WTC11 (cell line): ENCODE measurements at places on chromosomes 2 and 18. TPM values are rescaled to one million over a fixed set of nuclear protein-coding genes. Genes with fewer than 3 reads are reported as not detected.

The NABP1 gene
- total RNA-seq, result 5.2 to 6.3 TPM (median 5.8 TPM) in 3 replicates

The STEAP3 gene
- total RNA-seq, result 20.5 to 24.0 TPM (median 21.4 TPM) in 3 replicates

The CPSF3 gene
- total RNA-seq, result 83.7 to 88.4 TPM (median 84.2 TPM) in 3 replicates

The ELOA2 gene
- total RNA-seq, result not detected in 3 replicates

- H3K27ac ChIP-seq, result no peak overlapping the region
- H3K4me3 ChIP-seq, result no peak overlapping the region
- H3K36me3 ChIP-seq, result no peaks in the 10 kb centered on the region; the same call in 1 of the 2 replicates
Observed at GRCh38 chr18:77622009-77622692, 372.5 kb downstream of the GALR1 start.

DNA sequence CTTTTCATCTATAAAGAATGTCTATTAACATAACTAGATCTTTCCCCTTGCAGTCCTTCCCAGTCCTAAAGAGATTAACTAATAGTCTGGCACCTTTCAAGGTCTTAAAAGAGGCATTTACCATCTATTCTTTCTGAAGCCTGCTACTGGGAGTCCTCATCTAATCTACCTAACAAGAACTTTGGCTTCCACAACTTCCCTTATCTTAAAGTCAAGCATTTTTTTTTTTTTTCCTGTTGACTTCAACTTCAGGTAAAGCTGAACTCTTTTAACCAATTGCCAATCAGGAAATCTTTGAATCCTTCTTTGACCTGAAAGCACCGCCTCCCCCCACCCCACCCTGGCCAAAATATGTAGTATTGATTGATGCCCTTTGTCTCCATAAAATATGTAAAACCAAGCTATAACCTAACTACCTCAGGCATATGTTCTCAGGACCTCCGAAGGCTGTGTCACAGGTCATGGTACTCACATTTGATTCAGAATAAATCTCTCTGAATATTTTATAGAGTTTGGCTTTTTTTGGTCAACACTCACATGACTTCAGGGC, 168.6 kb downstream of the PTPRM start:
- peaks cover 49% of the 10 kb centered on the region for H3K4me1 ChIP-seq
- DNase-seq, result no peak
- H3K36me3 ChIP-seq, result peaks cover 9% of the 10 kb centered on the region

DNA sequence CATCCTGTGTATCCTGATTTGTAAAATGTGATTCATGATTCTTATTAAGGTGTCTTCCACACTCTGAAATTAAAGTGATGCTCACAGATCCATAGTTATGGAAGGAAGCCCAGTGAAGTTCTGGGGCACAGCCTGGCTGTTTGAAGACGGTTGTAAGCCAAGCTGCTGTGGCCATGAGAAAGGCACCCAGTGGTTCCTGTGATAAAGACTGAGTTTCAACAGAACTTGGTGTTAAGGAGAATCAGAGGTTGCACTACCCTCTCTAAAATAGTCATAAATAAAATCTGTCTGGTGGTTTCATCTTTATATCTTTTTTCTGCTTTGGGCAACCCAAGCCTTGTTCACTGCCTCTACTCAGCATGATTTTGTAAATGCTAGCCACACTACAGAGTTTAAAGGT, 32.2 kb upstream of the SPOPL start:
- H3K4me1 ChIP-seq, result no peaks in the 10 kb centered on the region
- no peak for DNase-seq
- no peaks in the 10 kb centered on the region for H3K27me3 ChIP-seq
- no peaks in the 10 kb centered on the region for H3K36me3 ChIP-seq
- H3K27ac ChIP-seq, result no peak overlapping the region
